Cardiac ventricle fibroblast (primary cell): ENCODE measurements at places on chromosomes 3 and 15. TPM values are rescaled to one million over a fixed set of nuclear protein-coding genes. Genes with fewer than 3 reads are reported as not detected.

Gene ANKUB1
- total RNA-seq, result not detected in 2 replicates

Gene RTP3
- total RNA-seq, result not detected in 2 replicates

Gene CCR1
- 0.34 TPM in 1 of 2 replicates, not detected in the other for total RNA-seq

Gene TNFAIP8L3
- 6.6 and 11.5 TPM in 2 replicates for total RNA-seq

Gene DPPA2
- not detected in 2 replicates for total RNA-seq

Gene EPHB1
- 0.06 and 0.15 TPM in 2 replicates for total RNA-seq

Gene UCN2
- 0.31 and 0.64 TPM in 2 replicates for total RNA-seq

Gene OXTR
- total RNA-seq, result 0.15 and 3.2 TPM in 2 replicates

Gene KLHL25
- total RNA-seq, result 2.5 and 4.1 TPM in 2 replicates

Gene CGNL1
- 1.7 and 2.0 TPM in 2 replicates for total RNA-seq

Gene RASL12
- 6.7 and 8.1 TPM in 2 replicates for total RNA-seq

Gene SLC22A14
- not detected in 2 replicates for total RNA-seq

Gene RPL39L
- 9.3 and 13.2 TPM in 2 replicates for total RNA-seq

Gene CCDC39
- not detected in 2 replicates for total RNA-seq

Gene TMC3
- not detected in 2 replicates for total RNA-seq

Gene LRRIQ4
- total RNA-seq, result not detected in 2 replicates

Gene CCR8
- not detected in 2 replicates for total RNA-seq

Gene CD200R1
- not detected in 2 replicates for total RNA-seq

Gene TGM4
- not detected in 2 replicates for total RNA-seq

Gene VGLL3
- 40.6 and 41.7 TPM in 2 replicates for total RNA-seq

Gene AZI2
- total RNA-seq, result 75.9 and 86.2 TPM in 2 replicates

Gene GJD2
- total RNA-seq, result not detected in 2 replicates

Gene P2RY13
- total RNA-seq, result not detected in 2 replicates

Gene C3orf85
- not detected in 2 replicates for total RNA-seq

Gene KNL1
- 1.1 and 1.2 TPM in 2 replicates for total RNA-seq

Gene GALNT15
- total RNA-seq, result 27.9 and 31.0 TPM in 2 replicates

Gene BFSP2
- not detected in 2 replicates for total RNA-seq

Gene PLA2G4E
- not detected in 2 replicates for total RNA-seq

Gene OSTN
- not detected in 2 replicates for total RNA-seq

Gene CEP63
- total RNA-seq, result 11.4 and 51.7 TPM in 2 replicates

Gene SKOR1
- total RNA-seq, result 0.06 TPM in 1 of 2 replicates, not detected in the other

Gene MUC20
- total RNA-seq, result 0.69 and 3.7 TPM in 2 replicates

Gene GOLGA6L10
- total RNA-seq, result 0.10 TPM in 1 of 2 replicates, not detected in the other

Gene PPP2R3A
- total RNA-seq, result 12.0 and 12.3 TPM in 2 replicates

Gene REC114
- not detected in 2 replicates for total RNA-seq

Gene RPN1
- total RNA-seq, result 248 and 259 TPM in 2 replicates

Gene SLC12A1
- not detected in 2 replicates for total RNA-seq

Gene RBPMS2
- 0.24 and 0.50 TPM in 2 replicates for total RNA-seq

Gene MESP2
- total RNA-seq, result 0.98 and 1.3 TPM in 2 replicates

Gene KCTD6
- 6.3 and 10.0 TPM in 2 replicates for total RNA-seq

Gene CCK
- not detected in 2 replicates for total RNA-seq

Gene GOLGA8J
- total RNA-seq, result not detected in 2 replicates

Gene VPS8
- 19.5 and 21.9 TPM in 2 replicates for total RNA-seq

Gene SCN11A
- 0.12 and 0.15 TPM in 2 replicates for total RNA-seq

Gene C3orf22
- not detected in 2 replicates for total RNA-seq

Gene SLC9C1
- 0.19 TPM in 1 of 2 replicates, not detected in the other for total RNA-seq

Gene SERINC4
- total RNA-seq, result not detected in 2 replicates

Gene LMAN1L
- total RNA-seq, result not detected in 2 replicates
